Esophagus muscularis mucosa (tissue), 4 donors: ENCODE measurements at places on chromosomes 16 and 17.
A peak's percentile ranks its signal among the peaks of the same experiment; 100 is the strongest.

DNA sequence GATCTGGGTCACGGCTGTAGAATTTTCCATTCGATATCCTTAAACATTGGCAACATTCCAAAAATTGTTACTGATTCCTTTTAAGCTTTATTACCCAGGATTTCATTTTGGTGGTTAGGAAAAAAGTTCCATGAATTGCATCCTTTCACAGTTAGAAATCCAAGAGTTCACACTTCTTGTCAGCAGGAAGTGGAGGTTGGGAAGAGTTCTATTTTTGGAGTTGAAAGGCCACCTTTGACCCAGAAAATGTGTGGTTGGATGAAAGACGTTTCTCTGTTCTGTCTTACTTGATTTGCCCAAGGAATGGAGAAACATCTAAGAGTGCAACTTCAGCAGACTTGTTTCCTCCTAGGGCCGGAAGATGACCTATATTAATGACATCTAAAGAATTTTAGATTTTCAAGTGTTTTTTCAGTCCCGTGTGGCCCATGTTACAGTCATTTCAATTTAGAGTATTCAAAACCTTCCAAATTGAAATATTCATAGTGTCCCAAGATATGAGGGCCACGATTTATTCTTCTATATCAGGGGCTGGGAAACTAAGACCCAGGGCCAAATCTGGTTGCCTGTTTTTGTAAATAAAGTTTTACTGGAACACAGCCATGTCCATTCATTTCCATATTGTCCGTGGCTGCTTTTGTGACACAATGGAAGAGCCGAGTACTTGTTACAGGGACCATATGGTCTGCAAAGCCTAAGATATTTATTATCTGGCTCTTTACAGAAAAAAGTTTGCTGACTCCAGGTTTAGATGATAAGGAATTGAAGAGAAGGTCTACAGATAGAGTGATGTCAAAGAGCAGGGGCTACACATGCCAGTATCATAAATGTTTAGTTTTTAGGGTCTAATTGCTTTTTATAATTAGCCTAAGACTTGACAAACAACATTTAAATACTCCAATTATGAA, 50.2 kb downstream of the CDK5R1 start:
- DNase-seq: no peak

- DNase-seq: no peak
Measured at GRCh38 chr17:75536366-75536765, 10.9 kb downstream of the LLGL2 start.

DNA sequence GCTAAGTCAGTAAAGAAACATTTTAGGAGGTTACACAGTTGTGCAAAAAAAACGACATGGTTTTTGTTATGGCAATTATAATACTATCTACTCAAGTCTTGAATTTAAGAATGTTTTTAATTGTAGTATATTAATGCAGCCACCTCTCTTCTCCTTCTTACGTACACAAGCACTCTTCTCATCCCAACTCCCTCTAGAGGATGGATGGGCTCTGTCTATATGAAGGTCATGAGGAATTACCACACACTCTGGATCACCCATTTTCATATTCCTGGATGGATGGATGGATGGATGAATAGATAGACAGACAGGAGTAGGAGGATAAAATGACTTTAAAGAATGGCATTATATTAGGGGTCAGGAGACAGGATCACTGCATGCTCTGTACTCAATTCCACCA, 120.0 kb downstream of the PHKB start:
- DNase-seq: no peak

GRCh38 chr17:77354670-77355455, 214.1 kb downstream of the SEC14L1 start:
- peak; percentile 94 for DNase-seq

- no peak for DNase-seq
Measured at GRCh38 chr16:23996258-23996955, 160.6 kb downstream of the PRKCB start.

GRCh38 chr16:11990702-11991390, 14.3 kb downstream of the SNX29 start:
- DNase-seq: no peak

- DNase-seq: no peak
Measured at GRCh38 chr17:49496183-49496866, 1.2 kb downstream of the NGFR start.

GRCh38 chr16:81445143-81445961, 744 bp downstream of the CMIP start:
- DNase-seq: no peak

- no peak for DNase-seq
Measured at GRCh38 chr16:49631187-49632041, 224.5 kb downstream of the ZNF423 start.

DNA sequence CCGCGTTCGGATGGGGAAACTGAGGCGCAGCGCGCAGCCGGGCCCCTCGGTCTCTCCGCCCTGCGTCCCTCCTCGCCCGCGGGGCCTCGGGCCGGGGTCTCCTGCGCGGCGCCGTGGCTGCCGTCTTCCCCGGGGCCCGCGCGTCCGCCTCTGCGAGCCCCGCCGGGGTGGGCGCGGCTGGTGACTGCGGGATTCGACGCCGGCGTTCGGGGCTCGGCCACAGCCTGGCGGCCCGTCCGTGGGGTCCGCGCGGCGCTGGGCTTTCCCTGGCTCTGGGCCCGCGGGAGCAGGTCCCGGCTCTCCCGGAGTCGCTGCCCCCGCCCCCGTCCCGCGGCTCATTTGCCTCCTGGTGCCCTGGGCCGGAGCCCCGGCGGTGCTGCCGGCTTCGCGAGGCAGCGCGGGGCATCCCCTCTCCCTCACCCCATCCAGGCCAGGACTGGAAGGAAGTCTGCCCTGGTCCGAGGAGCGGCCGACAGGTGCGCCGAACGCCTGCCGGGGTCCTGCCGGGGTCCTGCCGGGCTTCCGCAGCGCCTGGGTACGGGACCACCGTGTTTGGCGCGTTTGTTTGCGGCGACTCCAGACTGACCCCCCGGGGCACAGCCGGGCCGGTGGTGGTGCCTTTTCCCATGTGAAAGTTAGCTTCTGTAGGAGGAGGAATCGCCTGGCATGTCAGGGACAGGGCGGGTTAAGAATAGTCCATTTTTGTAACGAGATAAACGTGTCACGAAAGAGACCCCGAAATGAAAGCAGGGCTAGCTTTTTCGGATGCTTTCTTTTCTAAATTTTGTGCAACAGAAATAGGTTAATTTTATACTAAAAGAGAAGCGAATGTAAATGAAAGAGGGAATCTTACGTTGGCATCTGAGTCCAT, 671 bp downstream of the CHMP6 start:
- no peak for DNase-seq

DNA sequence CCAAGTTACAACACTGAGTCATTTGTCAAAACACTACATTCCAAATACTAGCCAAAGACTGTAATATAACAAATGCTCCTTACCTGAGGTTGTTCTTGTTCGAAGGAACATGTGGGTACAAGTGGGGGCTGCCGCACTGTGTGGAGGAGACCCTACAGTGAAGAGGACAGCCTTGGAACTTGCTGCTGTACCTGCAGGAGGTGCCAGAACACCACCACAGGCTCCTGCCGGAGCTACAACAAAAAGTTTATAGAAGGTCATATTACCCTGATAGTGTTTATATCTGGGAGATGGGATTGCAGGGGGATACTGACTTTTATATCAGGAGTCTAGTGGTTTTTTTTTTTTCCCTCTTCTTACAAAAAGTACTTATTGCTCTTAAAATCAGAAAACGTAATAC, 37.8 kb upstream of the ALDH3A1 start:
- no peak for DNase-seq

- no peak for DNase-seq
Measured at GRCh38 chr17:47992216-47992615, 21.3 kb downstream of the CDK5RAP3 start.

GRCh38 chr17:53934931-53935330, 112.2 kb downstream of the KIF2B start:
- DNase-seq: no peak

DNA sequence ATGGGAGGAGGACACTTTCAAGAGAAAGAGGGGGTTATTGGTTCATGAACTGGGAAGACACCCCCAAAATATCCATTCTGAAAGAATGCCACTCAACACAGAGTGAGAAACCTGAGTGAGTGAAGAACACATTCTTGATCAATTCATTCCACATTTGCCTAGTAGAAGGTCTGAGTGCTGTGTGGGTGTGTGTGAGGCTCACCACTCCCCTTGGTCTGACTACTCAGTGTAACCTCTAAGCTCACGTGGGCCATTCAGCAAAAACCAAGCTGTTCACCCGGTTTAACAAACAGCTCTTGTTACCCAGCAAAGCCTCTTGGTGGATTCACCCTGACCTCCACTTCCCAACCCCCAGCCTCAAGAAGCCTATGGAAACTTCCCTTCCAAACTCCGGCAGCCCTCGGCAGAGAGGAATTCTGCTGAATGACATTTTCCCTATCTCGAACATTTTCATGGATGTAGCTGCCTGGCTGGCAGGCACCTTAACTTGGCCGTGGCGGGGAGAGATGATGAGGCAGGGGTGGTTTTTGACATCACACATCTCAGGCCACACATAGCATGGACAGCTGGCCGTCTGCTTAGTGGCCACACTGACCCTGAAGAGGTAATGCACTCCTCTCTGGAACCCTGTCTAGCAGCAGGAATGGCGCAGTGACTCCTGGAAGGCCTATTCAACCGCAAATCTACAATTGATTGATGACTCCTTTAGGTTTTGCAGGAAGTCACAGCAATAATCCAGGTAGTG, 11.6 kb downstream of the ST6GALNAC1 start:
- DNase-seq: no peak

DNA sequence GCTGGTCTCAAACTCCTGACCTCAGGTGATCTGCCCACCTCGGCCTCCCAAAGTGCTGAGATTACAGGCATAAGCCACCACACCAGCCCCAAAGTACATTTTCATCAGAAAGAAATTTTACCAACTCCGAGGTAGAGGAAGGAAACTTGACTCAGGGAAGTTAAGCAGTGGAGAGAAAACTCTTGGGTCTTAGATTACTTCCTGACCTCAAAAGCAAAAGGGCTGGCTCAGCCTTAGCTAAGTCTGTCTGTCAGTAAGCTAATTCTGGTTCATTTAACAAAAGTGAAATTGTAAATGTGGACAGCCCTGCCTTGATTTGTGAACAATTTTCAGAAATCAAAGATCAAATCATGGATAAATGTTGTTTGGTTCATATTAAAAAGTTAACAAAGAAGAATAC, 30.6 kb downstream of the MAP2K6 start:
- no peak for DNase-seq

GRCh38 chr17:68205808-68206720, 41.8 kb upstream of the AMZ2 start:
- peak; percentile 86 for DNase-seq

DNA sequence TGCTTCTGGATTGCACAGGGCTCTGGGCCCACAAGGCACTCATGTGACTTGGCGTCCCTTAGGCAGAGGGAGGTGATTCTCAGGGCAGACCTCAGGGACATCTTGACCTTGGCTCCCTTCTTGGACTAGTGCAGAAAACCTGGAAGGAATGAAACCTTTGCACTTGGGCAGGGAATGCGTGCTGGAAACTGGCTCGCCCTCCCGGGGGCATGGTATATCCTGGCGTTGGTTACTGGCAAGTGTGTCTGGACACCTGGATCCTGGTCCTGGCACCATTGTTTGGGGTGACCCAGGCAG, 63.5 kb upstream of the LGALS9 start:
- DNase-seq: no peak

GRCh38 chr17:60333628-60334031, 58.3 kb downstream of the USP32 start:
- DNase-seq: no peak

DNA sequence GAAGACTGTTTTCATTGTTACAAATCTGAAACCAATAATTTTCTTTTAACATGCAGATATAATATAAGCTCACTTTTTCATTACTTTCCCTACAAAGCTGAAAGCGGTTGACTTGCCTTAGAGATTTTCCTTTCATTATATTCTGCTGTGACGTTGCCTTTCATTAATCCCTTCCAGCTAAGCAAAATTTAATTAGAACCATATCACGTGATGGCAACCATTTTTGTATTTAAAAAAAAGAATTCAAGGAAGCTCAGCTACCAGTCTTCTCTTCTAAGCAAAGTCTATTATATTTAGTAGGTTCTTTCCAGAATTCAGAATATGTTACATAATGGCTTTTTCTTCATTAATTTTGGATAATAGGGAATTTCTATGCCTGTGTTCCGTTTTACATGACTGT, 186.5 kb downstream of the PRKCA start:
- no peak for DNase-seq

- DNase-seq: no peak
Measured at GRCh38 chr17:52546493-52546892, 388.0 kb upstream of the CA10 start.

DNA sequence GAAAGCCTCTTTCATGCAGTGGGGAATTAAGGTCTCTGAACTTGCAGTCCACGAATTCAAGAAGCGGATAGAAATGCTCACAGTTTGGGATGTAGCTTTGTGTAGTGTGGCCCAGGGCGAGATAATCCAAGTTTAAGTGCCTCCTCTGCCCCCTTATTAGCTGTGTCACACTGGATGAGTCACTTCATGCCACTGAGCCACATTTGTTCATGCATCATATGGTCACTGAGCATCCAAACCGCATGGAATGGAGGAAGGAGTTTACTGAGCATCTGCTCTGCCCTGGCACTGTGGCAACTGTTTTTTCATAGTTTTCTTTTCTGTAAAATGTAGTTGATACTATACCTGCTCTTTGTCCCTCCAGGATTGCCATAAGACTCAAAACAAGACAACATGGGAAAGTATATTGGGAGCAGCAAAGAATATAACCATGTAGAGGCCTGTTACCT, 15.1 kb upstream of the DHX8 start:
- DNase-seq: no peak

DNA sequence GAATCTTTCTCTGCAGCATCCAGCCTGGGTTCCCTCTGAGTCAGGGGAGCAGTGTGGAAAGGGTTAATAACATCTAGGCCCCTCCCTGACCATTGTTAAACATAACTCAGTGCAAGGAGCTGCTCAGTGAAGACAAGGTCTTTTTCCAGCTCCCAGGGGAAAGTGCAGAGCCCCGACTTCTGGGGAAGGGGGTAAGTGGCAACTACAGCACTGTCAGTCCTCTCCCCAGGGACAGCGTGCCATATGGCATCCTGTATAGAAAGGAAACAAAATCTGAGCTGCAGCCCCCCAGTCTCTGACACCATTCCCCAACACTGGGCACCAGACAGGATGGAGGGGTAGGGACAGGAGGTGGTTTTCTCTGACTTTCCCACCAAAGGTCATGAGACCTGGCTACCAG, 7.8 kb downstream of the MRPL27 start:
- no peak for DNase-seq

GRCh38 chr17:28712032-28712704, 480 bp upstream of the PROCA1 start:
- no peak for DNase-seq

DNA sequence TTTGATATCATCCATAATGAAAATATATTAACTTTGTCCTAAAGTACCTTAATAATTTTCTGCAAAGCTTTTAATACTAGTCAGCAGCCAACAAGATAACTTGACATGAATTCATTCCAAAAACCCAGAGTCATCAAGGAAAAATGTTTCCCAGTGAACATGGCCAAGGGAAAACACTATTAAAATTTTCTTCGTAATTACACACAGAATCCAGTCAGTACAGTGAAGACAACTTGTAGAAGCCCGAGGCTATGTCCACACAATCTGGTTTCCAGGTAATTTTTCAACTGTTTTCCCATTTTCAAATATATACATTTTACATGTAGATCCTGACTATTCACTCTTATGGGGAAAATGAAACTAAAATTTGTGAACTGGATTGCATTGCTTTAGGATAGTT, 600.9 kb downstream of the CDH8 start:
- no peak for DNase-seq
